AML-193 (cell line): ENCODE measurements at places on chromosomes 3 and 15.

DNA sequence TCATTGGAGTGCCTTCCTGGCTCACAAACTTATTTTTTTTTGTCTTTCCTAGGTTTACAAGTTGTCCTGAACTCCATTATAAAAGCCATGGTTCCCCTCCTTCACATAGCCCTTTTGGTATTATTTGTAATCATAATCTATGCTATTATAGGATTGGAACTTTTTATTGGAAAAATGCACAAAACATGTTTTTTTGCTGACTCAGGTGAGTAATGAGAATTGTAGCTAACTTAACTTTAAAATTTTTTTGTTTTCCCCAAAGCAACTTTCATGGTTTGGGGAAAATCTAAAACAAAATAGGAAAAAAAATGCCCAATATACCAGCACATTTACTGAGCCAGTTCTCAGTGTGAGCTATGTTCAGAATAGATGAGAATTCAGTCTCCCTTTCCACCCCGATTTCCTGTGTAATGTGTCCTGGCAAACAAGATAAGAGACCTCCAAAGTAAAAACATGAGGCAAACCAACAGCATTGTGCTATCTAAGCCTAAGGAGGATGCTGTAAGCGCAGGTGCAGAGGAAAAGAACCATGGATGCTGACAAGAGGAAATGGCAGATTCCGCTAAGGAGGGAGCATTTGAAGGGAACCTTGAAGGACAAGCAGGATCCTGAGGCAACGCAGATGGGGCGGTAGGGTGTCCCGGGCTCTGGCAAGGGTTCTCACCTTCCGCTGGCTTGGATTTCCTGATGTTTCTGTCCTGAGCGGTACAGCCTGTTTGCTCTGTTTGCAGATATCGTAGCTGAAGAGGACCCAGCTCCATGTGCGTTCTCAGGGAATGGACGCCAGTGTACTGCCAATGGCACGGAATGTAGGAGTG lies 171.4 kb downstream of the CACNA1D start:
- DNase-seq, result no peak

GRCh38 chr15:68821190-68821840 lies 620 bp upstream of the ANP32A start:
- DNase-seq, result no peak

GRCh38 chr15:67085237-67085817 lies 19.9 kb downstream of the SMAD3 start:
- no peak for DNase-seq

GRCh38 chr15:80698676-80699075 lies 3.6 kb downstream of the ABHD17C start:
- no peak for DNase-seq

DNA sequence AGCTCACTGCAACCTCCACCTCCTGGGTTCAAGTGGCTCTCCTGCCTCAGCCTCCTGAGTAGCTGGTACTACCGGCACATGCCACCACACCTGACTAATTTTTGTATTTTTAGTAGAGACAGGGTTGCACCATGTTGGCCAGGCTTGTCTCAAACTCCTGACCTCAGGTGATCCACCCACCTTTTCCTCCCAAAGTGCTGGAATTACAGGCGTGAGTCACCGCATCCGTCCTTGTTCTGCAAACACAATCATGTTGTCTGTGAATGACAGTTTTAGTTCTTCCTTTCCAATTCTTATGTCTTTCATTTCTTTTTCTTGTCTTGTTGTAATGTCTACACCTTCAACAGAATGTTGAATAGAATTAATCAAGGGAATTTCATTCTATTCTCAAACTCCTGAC lies 16.3 kb upstream of the SMCO1 start:
- DNase-seq, result no peak

DNA sequence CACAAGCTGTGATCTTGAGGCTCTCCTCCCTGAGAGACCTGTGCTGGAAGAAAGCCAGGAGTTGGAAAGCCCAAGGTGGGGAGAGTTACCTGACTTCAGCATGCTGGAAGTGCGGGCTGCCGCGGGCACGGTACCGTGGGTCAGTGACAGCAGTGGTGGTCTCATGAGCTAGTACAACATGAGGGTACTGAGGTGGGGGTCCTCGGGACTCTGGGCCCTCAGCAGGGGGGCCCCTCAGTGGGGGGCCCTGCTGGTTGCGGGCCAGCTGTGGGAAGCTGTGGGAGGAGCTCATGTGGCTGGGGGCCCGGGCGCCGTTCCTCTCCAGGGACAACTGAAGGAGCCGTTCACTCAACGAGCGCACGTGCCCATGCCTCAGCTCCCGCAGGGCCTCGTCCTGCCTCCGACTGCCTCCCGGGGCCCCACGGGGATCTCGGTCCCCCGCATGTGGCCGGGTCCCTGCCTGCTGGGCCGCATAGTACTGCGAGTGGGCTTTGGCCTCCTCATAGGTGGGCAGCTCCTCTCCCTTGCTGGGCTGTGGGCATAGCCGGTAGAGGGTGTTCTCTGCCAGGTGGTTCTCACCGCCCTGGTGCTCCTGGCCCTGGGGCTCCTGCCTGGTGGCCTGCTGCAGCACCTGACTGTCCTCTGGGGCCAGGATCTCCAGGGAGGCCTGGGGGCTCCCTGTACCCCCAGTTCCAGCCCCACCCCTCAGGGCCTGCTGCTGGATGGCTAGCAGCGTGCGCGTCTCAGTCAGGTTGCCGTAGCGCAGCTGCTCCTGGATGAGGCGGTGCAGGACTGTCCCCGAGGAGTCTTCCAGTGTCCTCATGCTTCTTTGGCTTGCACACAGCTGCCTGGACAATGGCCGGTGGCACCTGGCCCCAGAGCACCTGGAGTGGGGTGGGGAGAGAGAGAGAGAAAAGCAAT lies 3.4 kb downstream of the AMOTL2 start:
- no peak for DNase-seq

DNA sequence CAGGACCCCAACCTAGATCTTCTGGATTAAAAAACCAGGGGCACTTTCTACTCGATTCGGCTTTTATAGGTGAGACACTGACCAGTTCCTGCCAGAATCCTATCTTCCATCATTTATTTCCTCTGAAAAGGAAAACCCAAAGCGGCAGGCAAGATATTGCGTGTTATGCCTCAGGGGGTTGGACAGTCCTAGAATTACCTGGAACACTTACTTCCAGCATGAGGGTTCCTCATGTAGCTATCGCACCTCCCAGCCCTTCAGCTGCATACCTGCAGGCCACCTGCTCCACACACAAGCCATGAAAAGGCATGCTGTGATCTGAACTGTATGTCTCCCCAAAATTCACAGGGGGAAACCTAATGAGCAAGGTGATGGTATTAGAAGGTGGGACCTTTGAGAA lies 58.3 kb upstream of the DLG1 start:
- DNase-seq, result no peak
